Left kidney (tissue), 8 donors: ENCODE measurements at places on chromosomes 16 and 17.
A peak's percentile ranks its signal among the peaks of the same experiment; 100 is the strongest.

- peak; percentile 96 for DNase-seq
Measured at GRCh38 chr17:48589831-48590606, at the start of gene HOXB3. HOXB3 (minus strand) TSS chr17:48590241; CDS start chr17:48552474, 37,767 bp downstream.

- DNase-seq = no peak
Measured at GRCh38 chr17:19372866-19373504, 5.3 kb upstream of the MAPK7 start.

- DNase-seq = no peak
Measured at GRCh38 chr16:27275394-27275793, 6.8 kb upstream of the NSMCE1 start.

DNA sequence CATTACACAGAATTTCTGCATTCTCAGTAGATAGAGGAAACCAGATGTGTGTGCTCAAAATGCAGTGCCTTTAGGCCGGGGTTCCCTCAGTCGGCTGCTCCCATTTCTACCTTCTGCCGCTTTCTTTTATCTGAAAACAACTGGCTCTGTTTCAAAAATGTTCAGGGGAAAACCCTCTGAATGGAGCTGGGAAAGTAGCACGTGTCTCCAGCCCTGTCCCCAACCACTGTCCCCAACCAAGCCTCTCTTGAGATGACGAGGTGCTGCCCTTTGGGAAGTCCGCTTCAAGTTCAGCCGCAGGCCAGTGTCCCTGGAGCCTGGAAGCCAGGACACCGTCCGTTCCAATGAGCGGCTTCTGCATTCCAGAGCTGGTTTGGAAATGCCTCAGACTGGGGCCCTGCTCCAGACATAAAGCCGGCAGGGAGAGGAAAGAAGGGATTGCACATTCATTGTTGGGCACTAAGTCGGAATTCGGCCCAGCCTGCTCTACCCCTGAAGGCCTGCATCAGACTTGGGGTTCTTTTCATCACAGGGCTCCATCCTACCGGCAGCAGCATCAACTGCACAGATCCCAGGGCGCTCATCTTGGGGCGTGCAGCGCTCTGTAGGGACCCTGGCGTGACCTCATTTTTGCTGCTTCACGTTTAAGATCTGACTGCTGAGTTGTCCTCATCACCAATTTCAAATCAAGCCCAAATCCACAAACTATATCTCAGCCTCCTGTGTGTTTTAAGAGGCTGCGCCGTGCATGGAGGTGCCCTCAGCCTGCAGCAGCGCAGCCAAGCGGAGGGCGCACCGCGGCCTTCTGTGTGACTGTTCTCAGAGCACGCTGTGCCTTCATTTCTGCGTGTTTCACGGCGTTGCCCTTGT, 111.3 kb downstream of the BANP start:
- DNase-seq = no peak

- no peak for DNase-seq
Measured at GRCh38 chr16:2436110-2436509, 6.9 kb downstream of the CCNF start.

DNA sequence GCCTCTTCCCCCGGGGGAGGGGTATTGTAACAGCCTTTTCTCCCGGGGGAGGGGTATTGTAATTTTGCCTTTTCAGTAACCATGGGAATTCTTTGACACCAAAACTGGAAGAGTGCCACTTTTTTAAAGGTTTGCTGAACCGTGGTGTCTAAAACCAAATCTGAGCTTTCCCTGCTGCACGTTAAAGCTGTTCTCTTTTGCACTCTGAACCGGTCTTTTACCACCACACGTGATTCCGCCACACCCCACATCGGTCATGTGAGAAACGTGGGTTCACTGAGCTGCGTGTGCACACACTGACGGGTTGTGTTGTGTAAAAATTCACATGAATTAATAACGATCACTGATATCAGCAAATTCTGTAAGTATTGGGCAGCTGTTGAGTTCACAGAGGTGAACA, 9.2 kb upstream of the ACSF3 start:
- no peak for DNase-seq

DNA sequence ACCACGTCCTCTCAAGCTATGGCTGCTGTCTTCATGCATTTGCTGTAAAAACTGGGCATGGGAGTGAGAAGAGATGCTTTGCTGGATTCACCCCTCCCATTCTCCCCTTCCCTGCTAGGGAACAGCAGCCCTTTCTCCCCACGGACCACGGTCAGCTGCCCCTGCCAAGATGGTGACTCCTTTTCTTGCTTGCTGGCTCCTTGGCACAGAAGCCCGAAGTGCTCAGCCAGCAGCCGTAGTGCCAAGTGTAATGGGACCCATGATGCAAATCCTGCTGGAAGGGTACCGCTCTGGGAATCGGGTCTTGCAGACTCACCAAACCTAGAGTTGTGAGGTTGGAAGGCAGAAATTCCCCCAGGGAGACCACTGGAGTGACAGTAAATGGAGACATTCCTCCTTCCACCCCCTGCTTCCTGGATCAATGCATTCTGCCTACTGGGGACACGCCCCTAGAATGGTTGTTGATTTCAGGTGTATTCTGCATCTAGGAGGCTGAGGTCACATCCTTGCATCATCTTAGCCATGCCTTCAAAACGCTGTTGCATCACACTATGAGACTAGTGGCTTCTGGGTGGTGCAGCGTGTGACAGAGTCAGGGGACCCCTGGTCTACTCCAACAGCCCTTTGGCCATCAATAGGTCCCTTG, 63.0 kb upstream of the CBX4 start:
- DNase-seq = no peak

GRCh38 chr17:32998111-32998886, 6.7 kb downstream of the SPACA3 start:
- DNase-seq = peak; percentile 81

DNA sequence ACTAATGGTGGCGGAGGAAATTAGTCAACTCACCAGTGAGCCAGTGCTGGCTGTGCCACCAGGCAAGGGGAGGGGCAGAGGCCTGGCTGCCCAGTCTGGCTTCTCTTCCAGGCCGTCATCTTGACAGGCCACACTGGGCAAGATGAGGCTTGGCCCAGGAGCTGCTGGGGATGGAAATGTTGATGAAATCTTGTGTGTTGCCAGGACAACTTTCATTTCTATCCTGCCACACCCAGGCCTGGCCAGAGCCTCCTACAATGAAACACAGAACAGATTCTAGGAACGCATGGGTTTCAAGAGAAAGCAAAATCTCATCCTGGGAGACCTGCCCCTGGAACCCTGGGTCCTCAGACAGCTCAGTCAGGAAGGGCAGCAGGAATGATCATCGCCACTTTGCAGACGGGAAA, 9.3 kb downstream of the HEXIM2 start:
- DNase-seq = no peak

- DNase-seq = no peak
Measured at GRCh38 chr17:74433421-74434121, 1.7 kb downstream of the GPRC5C start.

DNA sequence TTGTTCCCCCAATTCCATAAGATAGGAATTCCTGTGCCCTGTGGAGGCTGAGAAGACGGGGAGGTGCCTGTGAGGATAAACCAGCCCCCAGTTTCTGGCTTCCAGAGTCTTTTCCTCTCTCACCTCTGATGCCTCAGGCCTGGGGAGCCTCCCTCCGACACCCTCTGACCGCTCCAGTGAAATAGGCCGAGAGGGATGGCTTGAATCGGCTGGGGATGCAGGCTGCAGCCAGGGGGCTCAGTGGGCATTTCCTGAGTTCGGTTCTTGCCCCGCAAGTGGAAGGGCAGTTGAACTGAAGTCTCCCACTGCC, 339.4 kb downstream of the SEC14L1 start:
- DNase-seq = no peak
